ENCODE measurements at places on chromosomes 7 and 10. TPM values are rescaled to one million over a fixed set of nuclear protein-coding genes. Genes with fewer than 3 reads are reported as not detected.

- DNase-seq: no peak
These were observed 2.3 kb downstream of the STX1A start for GRCh38 chr7:73717025-73717807.

- DNase-seq: no peak
These were observed 35.7 kb upstream of the FGL2 start for GRCh38 chr7:77235276-77235675.

GRCh38 chr10:35236739-35237138 lies 99.6 kb upstream of the CCNY start:
- DNase-seq: no peak

- DNase-seq: no peak
These were observed 24.8 kb upstream of the FFAR4 start for GRCh38 chr10:93541402-93542357.

GRCh38 chr7:88357781-88358525 lies 51.3 kb upstream of the STEAP4 start:
- DNase-seq: no peak

DNA sequence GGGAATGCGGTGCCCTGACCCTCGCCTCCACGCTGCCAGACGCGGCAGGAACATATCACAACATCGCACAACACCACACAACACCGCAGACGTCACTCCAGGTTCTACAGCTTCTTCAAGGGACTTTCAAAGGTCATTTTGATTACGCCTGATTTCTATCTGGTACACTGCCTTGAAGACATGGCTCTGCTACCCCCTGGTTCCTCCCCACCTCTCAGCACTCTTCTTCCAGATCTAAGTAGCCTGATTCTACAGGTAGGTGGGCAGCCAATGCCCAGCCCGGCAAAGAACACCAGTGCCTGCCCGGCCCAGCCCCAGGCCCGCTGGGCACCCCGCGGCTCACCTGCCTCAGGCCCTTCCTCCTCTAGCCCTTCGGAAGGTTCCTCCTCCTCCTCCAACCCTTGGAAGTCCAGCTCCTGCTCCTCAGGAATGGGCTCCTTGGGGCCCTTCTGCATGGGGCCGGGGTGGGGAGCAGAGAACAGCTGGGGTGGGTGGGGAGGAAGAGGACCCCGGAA lies 8.4 kb downstream of the GIGYF1 start:
- no peak for DNase-seq

DNA sequence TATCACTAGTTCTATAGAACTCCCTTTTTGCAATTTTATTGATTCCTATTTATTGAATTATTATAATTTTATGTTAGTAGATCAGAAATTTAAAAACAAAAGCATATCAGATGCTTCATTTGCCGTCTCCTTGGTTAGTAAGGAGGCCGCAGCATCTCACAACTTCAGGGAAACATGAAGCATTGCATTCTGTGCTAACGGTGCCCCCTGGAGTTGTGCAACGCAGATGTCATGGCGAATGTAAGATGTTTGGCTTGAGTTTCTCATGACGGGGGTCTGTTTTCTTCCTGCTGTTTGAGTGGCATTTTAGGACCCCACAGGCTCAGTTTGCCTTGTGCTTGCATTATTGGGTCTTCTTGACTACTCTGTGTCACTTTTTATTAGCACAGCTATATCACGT lies 124.8 kb downstream of the CNNM2 start:
- no peak for DNase-seq

DNA sequence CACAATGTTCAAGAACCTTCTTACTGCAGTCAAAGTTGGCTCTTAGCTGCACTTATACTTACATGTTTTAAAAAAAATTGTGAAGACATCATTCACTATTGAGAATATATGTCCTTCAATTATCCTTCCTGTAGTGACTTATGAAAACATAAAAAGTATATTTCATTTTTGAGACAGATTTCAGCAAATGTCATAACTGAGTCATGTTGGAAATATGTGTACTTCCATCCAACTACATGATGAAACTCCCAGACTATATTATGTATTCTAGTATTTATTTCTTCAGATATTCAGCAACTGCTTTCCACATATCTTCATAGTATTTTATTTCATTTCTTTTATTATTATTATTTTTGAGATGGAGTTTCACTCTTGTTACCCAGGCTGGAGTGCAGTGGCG lies 160.2 kb downstream of the ARHGAP12 start:
- DNase-seq: no peak

DNA sequence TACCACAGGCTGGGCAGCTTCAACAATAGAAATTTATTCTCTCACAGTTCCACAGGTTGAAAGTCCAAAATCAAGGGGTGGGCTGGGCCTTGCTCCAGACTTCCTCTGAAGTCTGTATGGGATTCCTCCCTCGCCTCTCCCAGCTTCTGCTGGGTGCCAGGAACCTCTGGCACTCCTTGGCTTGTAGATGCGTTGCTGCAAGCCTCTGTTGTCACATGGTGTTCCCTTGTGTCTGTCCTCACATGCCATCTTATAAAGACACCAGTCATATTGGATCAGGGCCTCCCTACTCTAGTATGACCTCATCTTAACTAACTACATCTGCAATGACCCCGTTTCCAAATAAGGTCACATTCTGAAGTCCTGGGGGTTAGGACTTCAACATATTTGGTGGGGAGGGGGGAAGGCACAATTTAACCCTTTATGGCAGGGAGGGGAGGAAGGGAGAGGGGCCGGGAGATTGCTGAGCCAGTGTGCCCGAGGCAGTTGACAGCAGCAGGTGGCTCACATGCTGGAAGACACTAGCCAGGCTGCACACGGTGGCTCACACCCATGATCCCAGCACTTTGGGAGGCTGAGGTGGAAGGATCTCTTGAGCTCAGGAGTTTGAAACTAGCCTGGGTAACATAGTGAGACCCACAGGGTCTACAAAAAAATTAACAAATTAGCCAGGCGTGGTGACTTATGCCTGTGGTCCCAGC lies 18.8 kb downstream of the ZNF282 start:
- no peak for DNase-seq

Gene RBM48
- 9.4 TPM for total RNA-seq

Gene ESYT2
- total RNA-seq: 193 TPM

Gene ADGRA1
- under 0.01 TPM for total RNA-seq

Measured in esophagus muscularis mucosa (tissue), 4 donors.